ENCODE measurements at places on chromosomes 6 and 20.
A peak's percentile ranks its signal among the peaks of the same experiment; 100 is the strongest.

GRCh38 chr20:49859807-49860206 is 47.2 kb downstream of the SLC9A8 start:
- DNase-seq, result no peak

GRCh38 chr6:31582230-31582643 is at the start of gene LTB:
Gene LTB (minus strand): TSS chr6:31582424. CDS start chr6:31582417, 7 bp downstream.
- DNase-seq, result peak; percentile 76

- DNase-seq, result no peak
Observed at GRCh38 chr20:44887466-44887865, 2.0 kb downstream of the YWHAB start.

GRCh38 chr20:41366546-41367392 is at the start of gene EMILIN3:
Gene EMILIN3 (minus strand): TSS chr20:41366818. CDS start chr20:41366634, 184 bp downstream.
- no peak for DNase-seq

DNA sequence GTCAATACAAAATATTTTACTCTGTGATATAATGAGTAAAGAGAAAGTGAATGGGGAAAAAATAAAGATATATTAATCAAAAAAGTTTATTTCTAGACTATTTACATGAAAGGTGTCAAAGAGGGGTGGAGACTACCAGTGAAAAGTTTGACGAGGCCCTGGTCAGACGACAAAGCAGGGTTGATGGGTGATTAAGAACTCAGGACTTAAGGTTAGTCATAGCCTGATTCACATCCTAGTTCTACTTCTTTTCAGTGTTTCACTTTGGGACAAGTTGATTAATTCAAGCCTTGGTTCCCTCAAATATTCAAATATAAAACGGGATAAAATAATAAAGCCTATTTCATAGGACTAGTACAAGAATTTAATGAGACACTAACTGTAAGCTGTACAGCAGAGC is 178.2 kb upstream of the HS3ST5 start:
- DNase-seq, result no peak

DNA sequence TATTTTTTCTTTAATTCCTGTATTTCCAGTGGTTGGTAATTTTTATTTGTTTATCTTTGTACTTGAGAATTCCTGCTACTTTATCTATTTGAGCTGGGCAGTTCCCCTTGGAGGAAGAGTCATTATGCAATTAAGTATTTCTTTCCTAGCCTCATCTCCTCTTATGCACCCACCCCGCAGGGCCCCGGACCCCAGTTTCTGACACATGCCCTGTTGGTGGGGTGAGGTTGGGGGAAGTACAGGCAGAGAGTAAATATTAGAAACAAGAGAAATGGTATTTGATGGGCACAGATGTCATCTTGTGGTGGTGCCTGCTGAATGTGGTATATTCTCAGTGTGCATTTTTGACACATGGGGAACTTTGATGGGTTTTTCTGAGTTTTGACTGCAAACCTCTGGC is 602.7 kb upstream of the NOX3 start:
- DNase-seq, result no peak

DNA sequence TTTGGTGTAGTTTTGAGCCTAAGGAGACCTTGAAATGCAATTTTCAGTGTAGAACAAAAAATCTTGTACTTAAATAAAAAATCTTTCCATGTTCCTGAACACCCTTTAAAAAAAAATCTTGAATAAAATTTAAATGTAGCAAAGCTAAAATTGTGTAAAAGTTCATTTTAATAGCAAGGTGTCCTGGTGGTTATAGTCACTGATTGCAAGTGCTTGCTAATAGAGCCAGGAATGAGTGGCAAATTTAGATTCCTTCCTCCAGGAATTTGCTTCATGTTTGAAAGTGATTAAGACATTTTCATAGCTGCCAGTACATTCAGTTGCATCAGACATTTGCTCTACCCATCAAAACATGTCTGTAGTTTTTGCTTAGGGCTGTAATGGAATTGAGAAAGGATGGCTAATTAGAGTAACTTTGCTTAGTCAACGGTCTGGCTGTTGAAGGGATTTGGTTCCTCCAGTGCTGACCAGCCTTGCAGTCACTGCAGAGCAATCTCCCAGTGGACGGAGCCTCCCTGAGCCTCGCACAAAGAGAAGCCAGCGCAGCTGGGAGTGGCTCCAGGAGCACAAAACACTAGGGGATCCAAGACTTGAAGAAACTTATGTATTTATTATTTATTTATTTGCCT is 36.5 kb downstream of the AKAP12 start:
- no peak for DNase-seq

DNA sequence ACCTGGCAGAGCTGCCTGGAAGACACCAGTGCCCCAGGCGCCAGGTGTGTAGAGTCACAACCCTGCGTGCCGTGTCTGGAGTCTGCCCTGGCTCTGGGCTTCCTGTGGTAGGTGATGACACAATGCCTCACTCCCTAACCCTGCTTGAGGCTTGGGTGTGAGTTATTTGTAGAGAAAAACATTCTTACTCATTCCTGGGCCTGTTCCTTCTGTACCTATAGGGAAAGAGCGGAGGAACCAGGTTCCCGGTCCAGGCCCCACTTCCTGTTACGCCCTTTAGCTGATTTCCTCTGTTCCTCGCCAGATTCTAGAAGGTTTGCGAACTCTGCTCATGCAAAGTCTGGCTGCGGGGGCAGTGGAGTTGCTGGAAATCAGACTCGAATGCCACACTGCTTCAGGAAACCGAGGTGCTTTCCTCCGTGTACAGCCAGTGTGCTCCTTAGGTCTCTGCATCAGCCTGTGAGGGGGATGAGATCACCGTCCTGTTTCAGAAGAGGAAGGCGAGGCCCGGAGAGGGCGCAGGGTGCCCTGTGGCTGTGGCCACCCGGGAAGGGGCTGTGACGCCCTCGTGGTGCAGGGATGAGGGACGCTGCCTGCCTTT is 67.1 kb upstream of the DUSP22 start:
- peak; percentile 59 for DNase-seq

DNA sequence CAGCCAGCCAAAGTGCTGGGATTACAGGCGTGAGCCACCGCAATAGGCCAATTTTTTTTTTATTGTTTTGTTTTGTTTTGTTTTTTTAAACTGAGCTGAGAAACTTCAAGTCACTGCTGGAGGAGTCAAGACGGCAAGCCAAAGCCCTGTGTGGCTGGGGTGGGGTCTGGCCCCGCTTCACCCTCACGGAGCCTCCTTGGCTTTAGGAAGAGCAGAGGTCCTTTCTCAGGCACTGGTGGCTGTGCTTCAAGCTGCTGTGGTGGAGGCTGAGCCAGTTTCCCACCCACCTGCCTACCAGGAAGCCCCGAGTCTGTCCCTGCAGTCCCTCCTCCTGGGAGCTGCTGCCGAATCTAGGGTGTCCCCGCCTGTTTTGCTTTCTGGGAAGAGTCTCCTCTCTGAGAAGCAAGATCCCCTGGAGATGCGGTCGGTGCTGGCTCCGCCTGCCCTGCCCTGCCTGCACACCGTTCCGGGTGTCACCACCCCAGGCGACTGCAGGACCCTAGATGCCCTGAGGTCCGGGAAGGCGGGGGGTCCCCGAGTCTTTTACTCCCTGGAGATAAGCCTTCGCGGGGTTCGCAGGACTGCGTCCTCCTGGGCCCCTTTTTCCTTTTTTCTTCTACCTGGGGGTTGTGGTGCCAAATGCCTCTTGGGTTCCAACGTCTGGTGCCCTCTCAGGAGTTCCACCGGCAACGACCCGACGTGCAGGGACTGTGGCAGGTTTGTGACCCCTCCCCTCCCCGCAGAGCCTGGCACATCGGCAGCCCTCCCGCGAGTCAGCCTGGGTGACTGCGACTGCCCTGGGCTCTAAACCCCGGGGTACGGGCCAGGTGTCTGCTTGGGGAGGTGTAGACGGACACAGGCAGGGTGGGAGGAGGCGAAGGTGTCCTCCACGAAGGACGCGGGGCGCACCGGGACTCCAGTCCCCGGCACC is 100.7 kb downstream of the TAF4 start:
- DNase-seq, result no peak

DNA sequence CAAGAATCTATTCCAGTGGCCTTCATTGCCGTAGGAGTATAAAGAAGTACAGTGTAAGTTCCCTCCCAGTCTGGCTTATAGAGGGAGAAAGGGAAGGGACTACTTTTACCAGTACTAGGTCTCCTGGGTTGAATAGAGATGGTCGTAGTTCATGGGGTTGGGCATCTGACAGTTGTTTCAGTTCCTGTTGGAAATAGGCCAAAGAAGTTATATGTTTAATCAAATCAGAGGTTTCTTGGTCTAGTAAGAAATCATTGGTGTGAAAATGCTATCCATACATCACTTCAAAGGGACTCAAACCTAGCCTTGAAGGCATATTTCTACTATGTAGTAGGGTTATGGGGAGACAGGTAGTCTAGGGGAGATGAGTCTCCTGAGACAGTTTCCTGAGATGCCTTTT is 45.6 kb upstream of the MAN1A1 start:
- DNase-seq, result no peak

DNA sequence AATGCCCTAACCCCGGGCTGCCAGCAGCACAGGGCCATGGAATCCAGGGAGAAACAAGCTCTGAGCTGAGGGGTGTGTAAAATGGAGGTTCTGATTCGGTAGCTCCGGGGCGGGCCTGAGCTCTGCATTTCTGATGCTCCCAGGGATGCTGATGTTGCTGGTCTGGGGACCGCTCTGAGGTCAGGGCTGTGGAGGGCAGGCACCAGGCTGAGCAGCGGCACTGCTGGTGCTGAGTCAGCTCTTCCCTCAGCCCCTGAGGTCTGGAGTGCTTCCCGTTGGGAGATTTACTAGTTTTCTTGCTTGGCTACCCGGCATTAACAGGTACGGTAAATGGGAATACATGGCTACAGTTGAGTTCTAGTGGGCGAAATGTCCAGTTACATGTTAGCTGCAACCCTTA is 18.6 kb upstream of the CST3 start:
- DNase-seq, result no peak

- DNase-seq, result no peak
Observed at GRCh38 chr6:31560697-31561058, 11.4 kb upstream of the LTA start.

GRCh38 chr6:45476341-45476740 is 98.6 kb upstream of the SUPT3H start:
- no peak for DNase-seq

Measured in CD4-positive, alpha-beta T cell treated with Interferon alpha-2 for 1 hour (primary cell).